CD4-positive, alpha-beta T cell (primary cell): ENCODE measurements at places on chromosomes 13 and 19.
A peak's percentile ranks its signal among the peaks of the same experiment; 100 is the strongest.

- no peak for DNase-seq
Observed at GRCh38 chr13:44719857-44720671, 143.9 kb upstream of the TSC22D1 start.

DNA sequence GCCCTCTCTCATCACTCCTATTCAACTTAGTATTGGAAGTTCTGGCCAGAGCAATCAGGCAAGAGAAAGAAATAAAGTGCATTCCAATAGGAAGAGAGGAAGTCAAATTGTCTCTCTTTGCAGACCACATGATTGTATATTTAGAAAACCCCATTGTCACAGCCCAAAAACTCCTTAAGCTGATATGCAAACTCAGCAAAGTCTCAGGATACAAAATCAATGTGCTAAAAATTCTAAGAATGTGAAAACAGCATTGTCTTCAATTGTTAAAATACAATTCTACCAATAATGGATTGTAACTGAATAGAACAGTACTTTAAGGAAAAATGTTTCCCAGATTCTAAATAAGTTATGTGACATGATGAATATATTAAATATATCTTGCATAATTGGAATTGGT lies 2269.2 kb upstream of the PCDH20 start:
- DNase-seq: no peak

- DNase-seq: peak; percentile 18
Observed at GRCh38 chr19:7850000-7850813, 20.2 kb downstream of the EVI5L start.

- DNase-seq: no peak
Observed at GRCh38 chr19:10104130-10104513, 1.6 kb upstream of the ANGPTL6 start.

- DNase-seq: peak; percentile 74
Observed at GRCh38 chr13:49247643-49248621, at the start of gene CDADC1. Gene CDADC1 (plus strand): TSS chr13:49247925. CDS start chr13:49248038, 113 bp downstream.

DNA sequence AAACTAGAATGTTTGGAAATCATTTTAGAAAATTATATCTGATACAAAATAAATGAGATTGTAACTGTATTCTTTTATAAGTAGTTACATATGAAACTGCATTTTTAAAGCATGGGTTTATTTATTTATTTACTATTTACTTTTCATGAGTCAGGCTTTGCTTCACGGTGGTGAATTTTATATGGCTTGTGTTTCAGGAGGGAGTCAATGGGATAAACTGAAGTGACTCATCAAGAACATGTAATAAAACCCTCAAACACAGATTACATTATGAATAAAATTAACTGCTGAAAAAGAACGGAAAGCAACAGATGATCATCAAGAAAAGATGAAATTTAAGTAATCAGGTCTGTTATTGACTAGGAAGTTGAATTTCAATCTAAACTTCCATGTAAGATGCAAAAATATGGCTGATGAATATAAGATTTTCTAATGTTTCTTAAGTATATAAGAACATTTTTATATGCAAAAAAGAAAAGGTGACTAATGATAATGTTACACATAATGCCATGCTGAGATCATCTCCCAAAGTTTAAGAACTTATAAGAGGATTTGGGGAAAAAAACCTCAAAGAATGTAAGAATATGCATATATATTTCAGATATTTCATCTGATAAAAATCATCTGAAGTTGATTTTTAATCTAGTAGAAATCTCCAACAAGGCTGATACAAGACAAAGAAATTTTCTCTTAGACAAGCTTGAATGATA lies 383.6 kb downstream of the SLITRK1 start:
- no peak for DNase-seq

- DNase-seq: no peak
Observed at GRCh38 chr13:33318744-33319143, 33.2 kb upstream of the STARD13 start.

DNA sequence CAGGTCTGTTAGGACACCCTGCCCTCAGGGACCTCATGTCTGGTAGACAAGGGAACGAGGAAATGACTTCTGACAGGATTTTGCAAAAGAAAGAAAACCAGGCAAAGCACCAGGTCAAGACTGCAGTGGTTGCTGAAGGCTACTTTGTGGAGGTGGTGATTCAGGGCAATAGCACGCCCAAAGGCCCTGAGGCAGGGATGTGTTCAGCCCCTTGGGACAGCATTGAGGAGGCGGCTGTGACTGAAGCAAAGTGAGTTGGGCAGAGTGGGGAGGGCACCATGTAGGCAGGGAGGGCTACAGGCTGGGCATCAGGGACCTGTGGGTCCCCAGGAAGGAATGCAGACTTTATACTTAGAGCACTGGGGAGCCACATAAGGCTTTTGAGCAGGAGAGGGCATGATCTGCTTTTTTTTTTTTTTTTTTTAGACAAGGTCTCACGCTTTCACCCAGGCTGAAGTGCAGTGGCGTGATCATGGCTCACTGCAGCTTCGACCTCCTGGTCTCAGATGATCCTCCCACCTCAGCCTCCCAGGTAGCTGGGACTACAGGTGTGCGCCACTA lies 10.8 kb upstream of the HOMER3 start:
- DNase-seq: no peak

- DNase-seq: no peak
Observed at GRCh38 chr13:22839603-22840530, 340.9 kb upstream of the SGCG start.

DNA sequence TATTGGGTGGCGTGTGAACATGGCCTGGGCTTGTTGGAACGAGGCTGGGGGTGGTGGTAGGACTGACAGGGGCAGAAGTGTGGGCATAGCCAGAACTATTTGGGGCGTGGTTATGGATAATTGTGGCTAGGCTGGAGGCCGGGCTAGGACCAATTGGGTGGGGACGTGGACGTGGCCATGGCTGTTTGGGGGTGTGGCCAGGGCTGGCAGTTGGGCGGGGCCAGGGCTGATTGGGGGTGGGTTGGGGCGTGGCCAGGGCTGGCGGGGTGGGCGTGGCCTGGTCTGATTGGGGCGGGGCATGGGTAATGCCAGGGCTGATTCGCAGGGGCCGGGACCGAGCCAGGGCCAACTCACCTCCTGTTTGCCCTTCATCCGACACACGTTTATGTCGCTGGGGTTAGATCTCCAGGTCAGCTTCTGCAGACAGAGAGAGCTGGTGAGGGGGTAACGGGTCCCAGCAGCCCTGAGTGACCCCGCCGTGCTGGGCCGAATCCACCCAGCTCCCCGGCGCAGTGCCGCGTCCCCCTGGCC lies 2.8 kb downstream of the SEMA6B start:
- DNase-seq: no peak

DNA sequence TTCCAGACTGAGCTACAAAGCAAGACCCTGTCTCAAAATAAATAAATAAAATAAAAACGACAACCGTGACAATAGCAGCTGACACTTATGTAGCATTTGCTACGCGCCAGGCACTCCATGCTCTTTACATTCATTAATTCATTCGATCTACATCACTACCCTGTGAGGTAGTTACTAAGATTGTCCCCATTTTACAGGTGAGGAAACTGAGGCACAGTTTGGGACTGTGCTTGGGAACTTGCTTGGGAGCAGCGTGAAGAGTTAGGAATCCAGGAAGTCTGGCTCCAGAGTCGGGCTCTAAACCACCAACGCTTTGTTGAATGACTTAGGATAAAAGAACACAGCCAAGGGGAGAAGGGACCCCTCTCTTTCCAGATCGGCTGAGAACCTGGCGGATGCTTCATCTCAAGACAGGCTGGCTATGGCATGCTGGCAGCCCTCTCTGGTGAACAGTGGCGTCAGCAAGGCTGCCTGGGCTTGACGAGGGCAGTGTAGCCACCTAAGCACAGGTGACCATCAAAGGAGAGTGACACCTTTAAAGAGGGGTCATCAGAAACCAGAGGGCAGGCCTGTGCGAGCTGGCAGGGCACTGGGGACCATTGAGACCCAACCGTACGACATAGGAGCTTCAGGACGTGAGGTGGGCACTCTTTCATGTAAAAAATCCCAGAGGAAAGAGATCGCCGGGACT lies 591 bp downstream of the DOHH start:
- DNase-seq: no peak

GRCh38 chr19:44912854-44913253 lies 1.6 kb upstream of the APOC1 start:
- DNase-seq: no peak

DNA sequence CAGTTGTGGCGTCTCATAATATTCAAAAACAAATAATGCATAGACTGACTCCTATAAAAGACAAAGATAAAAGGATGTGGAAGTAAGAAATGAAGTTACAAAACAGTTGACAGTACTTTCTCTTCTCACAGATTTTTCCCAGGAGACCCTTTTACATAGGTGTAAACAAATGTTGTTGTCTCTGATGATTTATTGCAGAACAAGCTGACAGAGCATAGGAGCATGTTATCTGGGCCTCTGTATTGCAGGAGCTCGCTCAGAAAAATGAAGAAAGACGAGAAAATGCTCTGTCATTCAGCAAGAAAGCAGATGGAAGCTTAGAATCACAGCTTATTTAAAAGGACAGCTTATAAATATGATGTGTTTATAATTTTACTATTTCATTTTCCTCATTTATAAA lies 353.6 kb upstream of the GPC6 start:
- DNase-seq: no peak

GRCh38 chr13:48816700-48817099 lies 159.0 kb upstream of the FNDC3A start:
- DNase-seq: no peak

DNA sequence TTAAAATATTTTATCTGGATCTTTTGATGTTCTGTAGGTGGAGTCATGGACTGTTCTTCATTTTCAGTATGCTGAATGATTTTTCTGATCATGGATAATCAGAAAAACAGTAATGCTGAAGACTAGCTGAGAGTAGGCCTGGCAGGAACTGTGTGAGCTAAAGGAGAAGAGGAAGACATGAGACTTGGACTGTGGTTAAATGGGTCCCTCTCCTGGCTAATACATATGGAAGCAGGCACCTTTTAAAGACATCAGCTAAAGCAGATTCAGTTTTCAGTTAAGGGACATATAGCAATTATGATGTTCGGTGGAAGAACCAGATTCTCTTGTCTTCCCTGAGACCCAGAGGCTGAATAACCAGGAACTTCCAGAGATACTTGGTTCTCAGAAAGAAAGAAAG lies 169.4 kb downstream of the OLFM4 start:
- DNase-seq: no peak

DNA sequence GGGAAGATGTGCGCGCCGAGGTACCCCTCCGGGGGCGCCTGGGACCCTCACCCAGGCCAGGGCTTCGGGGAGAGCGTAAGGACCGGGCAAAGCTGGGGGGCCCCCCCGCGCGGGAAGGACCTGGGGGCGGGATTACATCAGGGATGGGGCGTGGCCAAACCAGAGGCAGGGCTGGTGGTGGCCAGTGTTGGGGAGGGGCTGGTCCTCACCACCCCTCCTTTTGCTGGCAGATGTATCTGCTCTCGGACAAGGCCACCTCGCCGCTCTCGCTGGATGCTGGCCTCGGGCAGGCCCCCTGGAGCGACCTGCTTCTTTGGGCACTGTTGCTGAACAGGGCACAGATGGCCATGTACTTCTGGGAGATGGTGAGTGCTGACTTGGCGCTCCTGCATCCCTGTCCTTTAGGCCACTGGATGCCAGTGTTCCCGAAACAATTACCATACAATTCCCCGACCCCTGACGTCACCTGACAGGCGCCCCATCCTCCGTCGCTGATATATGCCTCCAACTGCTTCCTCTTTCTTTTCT lies 25.3 kb downstream of the TRPM4 start:
- DNase-seq: no peak

- no peak for DNase-seq
Observed at GRCh38 chr13:42283574-42283973, 11.6 kb downstream of the AKAP11 start.

DNA sequence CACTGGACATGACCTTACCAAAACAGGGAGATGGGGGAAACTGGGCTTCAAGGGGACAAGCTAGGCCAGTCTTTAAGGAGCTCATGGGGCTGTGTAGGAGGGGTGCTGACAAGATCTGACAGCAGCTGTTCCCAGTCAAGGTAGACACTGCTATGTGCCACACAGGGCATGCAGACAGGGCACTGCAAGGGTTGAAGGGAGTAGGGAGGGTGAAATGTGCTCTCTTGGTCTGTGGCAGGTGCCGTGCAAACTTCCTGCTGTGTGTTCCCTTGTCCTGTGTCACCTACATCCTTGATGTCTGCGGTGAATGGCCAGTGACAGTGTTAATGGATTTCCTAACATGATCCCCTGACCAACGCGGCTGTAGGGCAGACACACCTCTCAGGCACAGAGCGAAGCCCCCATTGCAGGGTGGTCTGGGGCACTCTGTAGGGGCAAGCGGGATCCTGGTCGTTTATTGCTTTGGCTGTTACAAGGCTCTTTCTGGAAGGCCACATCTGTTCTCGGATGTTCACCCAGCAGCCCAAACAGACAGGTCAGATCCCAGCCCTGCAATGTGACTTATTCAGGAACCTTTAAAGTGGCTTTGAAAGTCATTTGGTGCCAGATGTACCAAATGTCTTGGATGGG lies 199.5 kb upstream of the ZNF536 start:
- DNase-seq: no peak

DNA sequence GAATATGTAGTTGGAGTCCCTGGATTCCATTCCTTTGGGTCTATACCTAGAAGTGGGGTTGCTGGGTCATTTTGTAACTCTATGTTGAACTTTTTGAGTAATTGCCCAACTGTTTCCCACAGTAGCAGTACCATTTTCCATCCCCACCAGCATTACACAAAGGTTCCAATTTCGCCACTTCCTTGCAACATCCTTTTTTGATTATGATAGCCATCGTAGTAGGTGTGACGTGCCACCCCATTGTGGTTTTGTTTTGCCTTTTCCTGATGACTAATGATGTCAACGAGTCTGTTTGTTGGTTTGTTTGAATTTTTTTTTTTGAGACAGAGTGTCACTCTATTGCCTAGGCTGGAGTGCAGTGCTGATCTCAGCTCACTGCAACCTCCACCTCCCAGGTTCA lies 3.3 kb upstream of the PEX11G start:
- no peak for DNase-seq

GRCh38 chr13:83622422-83622784 lies 259.9 kb downstream of the SLITRK1 start:
- no peak for DNase-seq

DNA sequence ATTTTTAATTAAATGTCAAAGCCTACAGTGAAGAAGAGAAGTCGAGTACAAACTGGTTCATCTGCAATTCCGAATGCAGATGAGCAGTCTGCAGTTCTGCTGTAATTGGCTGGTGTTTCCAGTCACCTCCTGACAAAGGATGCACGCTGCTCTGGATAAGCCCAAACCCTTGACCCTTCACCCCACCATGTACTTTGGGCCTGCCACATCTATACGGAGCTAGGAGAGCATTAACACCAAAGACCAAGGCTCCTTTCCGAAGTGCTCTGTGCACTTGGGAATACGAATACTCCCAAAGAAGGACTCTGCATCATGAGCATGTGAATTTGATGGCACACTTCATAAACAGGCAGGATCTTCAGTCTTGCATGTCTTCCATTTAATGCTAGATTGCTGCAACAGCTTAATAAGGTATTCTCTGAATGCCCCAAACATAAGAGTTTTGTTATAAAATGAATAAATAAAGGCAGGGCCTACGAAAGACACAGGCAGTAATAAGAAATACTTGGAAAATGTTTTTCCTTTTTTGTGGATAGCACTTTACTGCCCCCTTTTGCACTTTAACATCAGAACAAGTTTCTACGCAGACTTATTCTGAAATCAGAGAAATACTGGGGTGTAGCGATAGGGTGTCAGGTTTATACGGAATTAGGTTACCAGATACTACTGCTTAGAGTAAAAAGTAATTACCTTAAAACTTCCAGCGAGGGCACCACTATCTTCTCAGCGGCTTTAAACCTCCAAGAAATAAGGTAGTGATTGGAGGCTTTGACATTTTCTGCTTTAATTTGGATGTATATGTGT lies 15.0 kb downstream of the EFNB2 start:
- DNase-seq: no peak

GRCh38 chr13:104318121-104318520 lies 1251.9 kb upstream of the SLC10A2 start:
- no peak for DNase-seq

GRCh38 chr13:102593466-102593865 lies 3.3 kb upstream of the TPP2 start:
- no peak for DNase-seq
